Inflammatory macrophage (primary cell): ENCODE measurements at places on chromosomes 6 and 20.

DNA sequence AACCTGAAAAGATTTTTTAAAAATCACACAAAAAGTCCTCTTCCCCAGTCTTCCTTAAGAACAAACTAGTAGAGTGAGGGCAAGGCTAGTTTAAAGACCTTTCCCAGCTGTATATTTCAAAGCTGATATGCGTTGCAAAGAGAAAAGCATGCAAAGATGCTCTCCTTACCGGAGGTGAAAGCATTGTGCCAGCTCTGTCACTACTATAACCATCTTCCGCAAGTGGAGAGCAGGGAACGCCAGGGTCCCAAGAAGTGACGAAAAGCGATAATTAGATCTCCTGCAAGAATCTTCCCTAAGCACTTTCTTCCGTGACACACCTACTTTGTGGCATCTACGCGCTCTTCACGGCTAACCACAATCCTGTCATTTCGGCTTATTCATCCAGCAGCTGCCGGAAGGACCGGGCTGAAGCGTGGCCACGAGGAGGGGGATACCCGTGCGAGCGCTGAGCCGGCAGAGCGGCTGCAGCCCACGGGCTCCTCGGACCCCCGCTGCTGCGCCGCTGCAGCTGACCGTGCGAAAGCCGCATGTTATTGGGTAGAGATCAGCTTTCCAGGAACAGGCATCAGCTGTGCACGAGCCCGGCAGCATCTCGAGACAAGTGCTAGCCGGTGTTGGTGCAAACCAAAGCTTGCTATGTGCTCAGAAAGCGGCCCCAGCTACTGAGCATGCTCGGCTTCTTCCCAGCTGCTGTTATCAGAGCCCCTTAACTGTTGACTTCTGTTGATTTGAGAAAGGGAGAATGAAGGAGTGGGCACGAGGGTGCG, 57.2 kb upstream of the ARHGAP18 start:
- no peak for DNase-seq

GRCh38 chr6:42819803-42820511, 38.1 kb downstream of the BICRAL start:
- DNase-seq, result no peak

DNA sequence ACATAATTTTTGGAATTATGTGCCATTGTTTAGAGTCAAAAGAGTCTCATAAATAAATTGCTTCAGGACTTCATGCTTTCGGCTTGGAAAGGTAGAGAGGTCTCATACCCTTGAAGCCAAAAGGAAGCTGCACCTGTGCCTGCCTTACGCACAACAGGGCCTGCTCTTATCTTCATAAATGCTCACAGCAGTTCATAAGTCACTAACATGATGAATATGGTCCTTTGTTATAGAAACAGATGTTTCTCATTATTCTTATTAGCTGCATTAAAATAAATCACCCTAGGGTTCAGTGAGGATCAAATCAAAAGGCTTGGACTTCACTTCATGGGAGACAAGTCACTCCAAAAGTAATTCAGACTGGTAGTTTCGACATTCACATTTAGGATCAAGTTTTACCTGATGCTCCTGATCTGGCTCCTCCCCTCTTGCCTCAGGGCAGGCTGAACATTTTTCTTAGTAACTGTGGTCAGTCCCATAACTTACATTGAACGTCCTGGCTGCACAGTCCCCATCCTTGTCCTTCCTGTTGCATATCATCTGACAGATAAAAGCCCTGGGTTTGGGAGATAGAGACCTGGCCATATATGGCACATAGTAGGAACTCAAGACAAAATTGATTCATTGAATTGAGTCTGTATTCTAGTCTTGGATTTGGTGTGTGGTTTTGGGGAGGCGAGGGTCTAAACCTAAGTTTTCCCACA, 20.7 kb upstream of the SH3BGRL2 start:
- DNase-seq, result no peak

DNA sequence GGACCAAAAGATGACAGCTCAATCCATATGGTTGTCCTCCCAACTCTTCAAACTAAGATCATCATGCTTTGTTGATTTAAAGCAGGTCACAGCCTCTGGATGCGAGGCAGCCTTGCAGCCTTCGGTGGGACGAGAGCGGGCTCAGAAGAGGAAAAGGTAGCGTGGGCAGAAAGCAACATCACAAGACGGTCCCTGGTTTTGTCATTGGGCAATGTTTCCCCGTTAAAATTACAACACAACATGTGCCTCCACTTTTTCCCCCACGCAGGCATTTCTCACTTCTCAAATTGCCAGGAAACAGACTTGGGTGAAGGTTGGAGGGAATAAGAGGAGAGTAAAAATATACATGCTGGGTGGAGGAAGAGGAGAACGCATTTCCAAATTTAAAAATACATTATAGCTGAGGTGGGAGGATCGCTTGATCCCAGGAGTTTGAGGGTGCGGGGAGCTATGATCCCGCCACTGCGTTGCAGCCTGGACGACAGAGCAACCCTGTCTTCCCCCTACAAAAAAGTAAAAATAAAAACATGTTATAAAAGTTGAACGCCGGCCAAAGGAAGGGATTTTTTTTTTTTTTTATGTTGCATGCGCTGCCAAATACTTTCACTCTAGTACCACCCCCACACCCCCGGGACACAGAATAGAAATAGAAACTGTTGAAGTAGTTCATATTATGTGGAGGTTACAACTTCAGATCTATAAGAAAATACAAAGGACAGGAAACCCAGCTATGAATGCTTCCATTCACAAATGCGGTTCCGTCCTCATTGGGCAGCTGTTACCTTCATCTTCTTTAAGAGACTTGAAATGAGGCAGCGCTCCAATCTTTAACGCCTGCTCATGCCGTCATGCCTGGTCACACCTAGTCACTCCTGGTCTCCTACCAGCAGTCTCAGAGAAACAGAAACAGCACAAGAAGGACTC, 13.9 kb upstream of the NAA20 start:
- DNase-seq, result peak; percentile 97

- no peak for DNase-seq
These were observed 142.7 kb upstream of the GGTLC1 start for GRCh38 chr20:24131281-24131680.

GRCh38 chr6:132085731-132086130, 134.6 kb upstream of the CCN2 start:
- no peak for DNase-seq

DNA sequence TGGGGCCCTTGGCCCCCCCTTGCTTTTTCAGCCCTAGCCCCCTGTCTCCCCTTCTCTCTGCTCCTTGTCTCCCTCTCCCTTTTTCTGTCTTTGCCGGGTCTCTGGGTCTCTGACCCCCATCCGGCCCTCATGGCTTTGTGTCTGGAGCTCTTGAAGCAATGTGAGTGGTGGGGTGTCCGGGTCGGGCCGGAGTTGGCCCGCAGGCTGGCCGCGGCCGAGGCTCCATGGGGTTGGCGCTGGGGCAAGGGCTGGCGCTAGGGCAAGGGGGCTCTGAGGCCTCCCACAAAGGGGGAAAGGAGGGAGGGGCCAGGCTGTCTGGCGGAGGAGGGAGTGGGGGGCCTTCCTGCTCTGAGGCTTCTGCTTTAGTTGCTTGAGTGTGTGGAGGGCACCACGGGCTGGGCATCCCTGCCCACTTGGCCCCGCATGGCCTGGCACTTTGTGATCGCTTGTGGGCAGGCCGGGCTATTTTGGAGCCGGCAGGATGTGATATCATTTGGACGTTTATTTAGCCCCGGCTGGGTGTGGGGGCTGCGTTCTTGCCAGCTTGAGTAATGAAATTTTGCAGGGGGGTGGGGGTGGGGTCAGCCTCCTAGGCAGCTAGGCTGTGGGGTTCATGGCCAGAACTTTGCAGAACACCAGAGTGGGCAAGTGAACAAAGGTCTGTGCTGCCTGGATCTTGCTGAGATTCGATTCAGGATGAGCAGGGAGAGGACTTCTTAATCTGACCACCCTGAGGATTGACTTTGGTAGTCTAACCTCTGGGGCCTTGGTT, 78.7 kb upstream of the MYL9 start:
- DNase-seq, result peak; percentile 54

DNA sequence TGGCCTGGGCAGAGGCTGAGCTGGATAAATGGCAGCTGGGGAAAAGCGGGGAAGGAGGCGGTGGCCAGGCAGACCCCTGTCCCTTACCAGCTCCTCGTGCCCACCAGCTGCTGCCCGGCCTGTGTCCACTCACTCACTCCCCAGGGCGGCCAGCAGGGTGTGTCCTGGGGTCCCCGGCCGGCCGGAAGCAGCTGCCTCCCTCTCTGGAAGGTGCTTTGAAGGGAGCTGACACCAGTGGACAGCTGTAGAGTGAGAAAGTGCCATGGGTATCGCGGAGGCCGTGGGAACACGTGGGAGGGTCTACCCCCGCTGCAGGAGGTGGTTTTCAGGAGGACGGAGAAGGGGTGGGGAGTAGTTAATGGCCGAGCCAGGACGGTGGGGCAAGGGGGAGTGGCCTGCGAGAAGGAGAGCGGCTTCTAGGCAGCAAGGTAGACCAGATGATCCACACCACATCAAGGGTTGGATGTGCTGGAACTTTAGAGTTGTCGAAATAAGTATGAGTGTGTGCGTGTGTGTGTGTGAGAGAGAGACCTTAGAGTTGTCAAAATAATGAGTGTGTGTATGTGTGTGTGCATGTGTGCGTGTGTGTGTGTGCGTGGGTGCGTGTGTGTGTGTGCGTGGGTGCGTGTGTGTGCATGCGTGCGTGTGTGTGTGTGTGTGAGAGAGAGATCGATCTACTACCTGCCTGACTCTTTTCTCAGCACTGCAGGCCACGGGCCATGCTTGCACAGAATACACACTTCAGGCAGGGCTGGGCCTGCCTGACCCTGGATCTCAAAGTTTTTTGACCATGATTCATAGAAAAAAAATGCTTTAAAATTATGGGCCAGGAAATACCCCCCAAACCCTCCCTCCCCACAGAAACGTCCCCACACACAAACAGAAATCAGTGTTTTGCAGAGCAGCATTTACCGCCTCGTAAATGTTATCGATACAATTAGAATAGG, 43.9 kb downstream of the CDH4 start:
- DNase-seq, result no peak

DNA sequence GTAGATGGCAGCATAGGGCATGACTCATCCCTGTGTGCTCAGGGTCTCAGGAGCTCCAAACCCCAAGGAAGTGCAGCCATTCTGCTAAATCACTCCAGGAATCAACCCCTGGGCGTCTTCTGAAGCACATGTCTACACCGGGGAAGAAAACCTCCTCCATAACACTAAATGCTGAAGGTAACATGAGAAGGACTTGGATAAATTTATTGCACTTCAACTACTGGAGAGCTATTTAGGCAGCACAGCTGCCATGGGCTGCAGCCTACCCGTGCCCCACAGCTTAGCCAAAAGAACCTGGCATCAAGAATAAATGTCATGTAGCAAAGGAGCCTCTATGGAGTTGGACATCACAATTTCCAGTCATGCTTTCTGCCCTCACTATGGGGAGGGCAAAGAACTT, 152.4 kb upstream of the PROKR2 start:
- DNase-seq, result no peak

- no peak for DNase-seq
These were observed 23.8 kb downstream of the TFAP2B start for GRCh38 chr6:50842446-50842845.

DNA sequence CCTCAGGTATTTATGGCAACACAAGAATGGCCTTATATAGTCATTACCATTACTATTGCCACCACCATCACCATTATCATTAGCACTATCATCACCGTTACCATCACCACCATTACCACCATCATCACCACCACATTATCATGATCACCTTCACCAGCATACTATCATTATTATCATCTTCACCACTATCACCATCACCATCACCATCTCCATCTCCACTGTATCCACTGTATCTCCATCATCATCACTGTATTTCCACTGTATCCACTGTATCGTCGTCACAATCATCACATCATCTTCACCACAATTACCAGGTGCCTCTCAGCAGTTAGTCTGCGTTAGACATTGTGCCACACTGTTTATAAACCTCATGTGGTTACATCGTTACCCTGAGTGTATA, 45.3 kb downstream of the GGTLC1 start:
- DNase-seq, result no peak

- DNase-seq, result no peak
These were observed 106.8 kb downstream of the OR2B2 start for GRCh38 chr6:27805347-27805746.

- peak; percentile 34 for DNase-seq
These were observed 98.5 kb downstream of the ARMC2 start for GRCh38 chr6:108946695-108947094.

DNA sequence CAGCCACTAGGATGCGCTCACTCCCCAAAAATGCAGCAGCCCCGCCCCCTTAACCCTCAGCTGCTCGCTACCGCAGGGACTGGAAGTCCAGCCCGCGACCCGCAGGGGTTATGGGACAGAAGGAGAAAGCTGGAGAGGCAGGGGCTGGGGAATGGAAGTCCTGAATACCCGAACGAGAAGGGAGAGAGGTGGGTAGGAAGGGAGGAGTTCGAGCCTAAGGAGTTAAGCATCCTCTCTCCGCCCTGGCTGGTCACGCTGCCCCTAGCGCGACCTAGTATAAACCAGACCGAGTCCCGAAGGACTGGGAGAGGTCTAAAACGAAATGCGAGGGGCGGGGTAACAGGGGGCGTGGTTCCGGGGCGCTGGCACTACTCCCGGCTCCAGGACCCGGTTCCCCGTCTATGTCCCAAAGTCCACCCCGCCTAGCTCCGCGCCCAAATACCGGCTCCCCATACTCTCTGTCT, 448 bp upstream of the DDAH2 start:
- peak; percentile 89 for DNase-seq

- no peak for DNase-seq
These were observed 7.2 kb downstream of the ACTR5 start for GRCh38 chr20:38755324-38755910.

GRCh38 chr6:127347178-127347577, 3.8 kb upstream of the ECHDC1 start:
- DNase-seq, result peak; percentile 54

DNA sequence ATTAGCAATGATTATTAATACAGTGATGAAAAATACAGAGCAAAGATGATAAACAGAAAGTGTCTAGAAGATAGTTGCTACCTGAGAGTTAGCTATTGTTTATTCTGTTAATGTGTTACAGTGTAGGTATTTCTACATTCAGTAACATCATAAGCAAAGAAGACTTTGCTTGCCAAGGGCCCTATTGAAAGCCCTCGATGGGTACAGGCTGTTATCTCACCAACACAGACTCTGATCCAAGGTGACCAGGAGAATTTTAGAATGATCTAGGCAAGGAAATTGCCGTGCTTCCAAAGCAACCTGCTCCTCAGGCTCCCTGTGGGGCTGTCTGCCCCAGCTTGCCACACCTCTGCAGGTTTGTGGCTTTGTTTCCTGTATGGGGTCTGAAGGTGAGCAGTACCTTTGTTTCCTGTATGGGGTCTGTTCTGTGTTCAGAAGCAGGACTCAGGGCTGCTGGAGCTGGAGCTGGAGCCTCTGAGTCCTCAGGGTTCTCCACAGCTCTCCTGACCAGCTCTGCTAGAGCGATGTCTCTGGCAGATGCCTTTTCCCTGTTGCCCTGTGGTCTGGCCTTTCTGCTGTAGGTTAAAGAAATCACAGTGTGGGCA, 32.5 kb downstream of the PHACTR3 start:
- no peak for DNase-seq

GRCh38 chr6:100504786-100505737, 40.3 kb upstream of the SIM1 start:
- DNase-seq, result no peak
